ENCODE measurements at places on chromosomes 1 and 21. TPM values are rescaled to one million over a fixed set of nuclear protein-coding genes. Genes with fewer than 3 reads are reported as not detected.

DNA sequence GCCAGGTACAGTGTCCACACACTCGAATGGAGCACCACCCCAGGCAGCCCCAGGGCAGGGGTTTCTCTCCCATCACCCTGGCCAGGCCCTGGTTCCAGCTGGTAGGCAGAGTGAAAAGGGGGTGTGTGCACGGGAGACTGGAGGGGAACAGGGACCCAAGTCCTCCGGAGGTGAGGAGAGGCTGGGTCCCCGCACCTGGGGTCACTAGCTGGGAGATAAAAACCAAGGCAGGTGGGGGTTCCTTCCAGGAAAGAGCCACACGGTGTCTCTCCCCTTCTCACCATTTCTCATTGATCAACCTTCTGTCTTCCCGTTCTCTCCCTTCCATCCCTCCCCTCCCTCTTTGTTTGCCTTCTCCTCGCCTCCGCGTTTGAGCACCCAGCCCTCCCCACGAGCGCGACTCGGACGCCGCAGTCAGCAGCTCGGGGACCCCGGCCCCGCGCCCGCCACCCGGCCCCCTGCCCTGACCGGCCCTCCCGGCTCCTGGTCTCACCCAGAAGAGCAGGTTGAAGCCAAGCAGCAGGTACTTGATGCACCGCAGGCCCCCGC, 358 bp downstream of the TSPAN2 start:
- peak overlapping the region; percentile 50 for H3K4me3 ChIP-seq
- no peak for DNase-seq
- H3K36me3 ChIP-seq, result peaks cover 5% of the 10 kb centered on the region
- peaks cover 17% of the 10 kb centered on the region for H3K27me3 ChIP-seq
- no peak overlapping the region for H3K27ac ChIP-seq

- H3K27ac ChIP-seq, result no peak overlapping the region
- no peaks in the 10 kb centered on the region for H3K4me1 ChIP-seq
- no peak for DNase-seq
- H3K36me3 ChIP-seq, result no peaks in the 10 kb centered on the region
- no peaks in the 10 kb centered on the region for H3K27me3 ChIP-seq
- no peak overlapping the region for H3K4me3 ChIP-seq
Measured at GRCh38 chr1:9394010-9394409, 101.3 kb downstream of the SPSB1 start.

GRCh38 chr1:184065559-184065958, 14.0 kb downstream of the TSEN15 start:
- no peaks in the 10 kb centered on the region for H3K27me3 ChIP-seq
- H3K4me1 ChIP-seq, result peaks cover 4% of the 10 kb centered on the region
- no peak overlapping the region for H3K27ac ChIP-seq
- H3K36me3 ChIP-seq, result peaks cover 34% of the 10 kb centered on the region
- H3K4me3 ChIP-seq, result no peak overlapping the region
- no peak for DNase-seq

DNA sequence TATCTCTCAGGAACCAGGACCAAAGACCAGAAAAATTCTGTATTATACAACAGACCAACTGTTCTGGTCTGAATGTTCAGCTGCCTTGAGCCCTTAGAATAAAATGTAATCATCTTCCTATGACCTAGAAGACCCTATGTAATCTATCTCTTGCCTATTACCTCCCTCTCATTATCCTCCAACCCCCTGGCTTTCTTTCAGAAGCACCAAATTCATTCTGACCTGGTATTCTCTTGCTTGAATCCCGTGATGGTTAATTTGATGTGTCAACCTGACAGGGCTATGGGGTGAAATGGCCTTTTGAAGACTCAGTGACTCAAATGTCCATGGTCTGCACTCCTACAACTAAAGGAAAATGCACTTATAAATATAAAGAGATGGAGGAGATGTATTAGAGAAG, 21.8 kb upstream of the FBXO28 start:
- peaks cover 35% of the 10 kb centered on the region for H3K27me3 ChIP-seq
- no peaks in the 10 kb centered on the region for H3K36me3 ChIP-seq
- H3K27ac ChIP-seq, result no peak overlapping the region
- H3K4me3 ChIP-seq, result no peak overlapping the region

- DNase-seq, result peak; percentile 99
- peaks cover 26% of the 10 kb centered on the region for H3K4me1 ChIP-seq
- H3K27me3 ChIP-seq, result no peaks in the 10 kb centered on the region
- peak overlapping the region; percentile 51 for H3K4me3 ChIP-seq
- no peaks in the 10 kb centered on the region for H3K36me3 ChIP-seq
- H3K27ac ChIP-seq, result peak overlapping the region; percentile 85
Measured at GRCh38 chr1:8211883-8212579, 105.9 kb upstream of the SLC45A1 start.

DNA sequence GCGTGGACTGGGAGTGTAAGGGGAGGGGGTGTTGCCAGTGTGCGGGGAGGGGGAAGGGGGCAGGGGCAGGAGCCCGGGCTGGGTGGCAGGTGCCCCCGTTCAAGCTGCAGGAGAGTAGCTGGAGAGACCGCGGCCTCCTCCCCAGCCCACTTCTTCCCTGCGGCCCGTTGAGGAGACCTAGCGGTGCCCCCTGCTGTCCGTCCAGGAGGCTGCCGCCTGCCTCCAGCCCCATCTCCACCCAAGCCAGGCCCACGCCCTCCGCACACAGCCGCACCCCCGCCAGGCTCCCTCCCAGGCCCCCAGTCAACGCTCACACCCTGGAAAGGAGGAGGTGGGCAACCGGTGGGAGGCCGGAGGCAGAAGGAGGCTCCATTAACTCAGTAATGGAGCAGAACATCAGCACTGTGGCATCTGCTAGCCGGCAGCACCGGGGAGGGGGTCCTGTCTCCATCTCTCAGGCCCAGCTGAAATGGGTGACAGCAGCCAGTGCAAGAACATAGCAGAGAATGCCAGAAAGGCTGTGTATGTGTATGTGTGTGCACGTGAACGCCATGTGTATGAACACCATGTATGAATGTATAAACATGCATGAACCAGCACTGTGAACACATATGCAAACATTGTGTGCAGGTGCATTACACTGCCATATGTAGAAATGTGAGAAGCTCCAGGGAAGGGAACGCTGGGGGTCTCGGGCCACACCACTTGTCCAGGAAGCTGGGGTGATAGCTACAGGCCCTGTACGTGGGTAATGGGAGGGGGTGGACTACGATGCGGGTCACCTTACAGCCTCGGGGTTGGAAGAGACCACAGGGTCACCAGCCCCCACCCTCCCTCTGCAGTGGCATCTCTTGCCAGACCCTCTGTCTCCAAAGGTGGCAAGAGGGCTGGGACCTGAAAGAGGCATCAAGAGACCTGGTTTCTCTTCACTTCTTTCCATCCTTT, 84.6 kb downstream of the SYT2 start:
- no peaks in the 10 kb centered on the region for H3K4me1 ChIP-seq
- peak; percentile 80 for DNase-seq
- no peak overlapping the region for H3K27ac ChIP-seq
- H3K27me3 ChIP-seq, result peaks cover 21% of the 10 kb centered on the region

Gene OR6N1
- not detected for total RNA-seq
